ENCODE measurements at places on chromosomes 4 and X.

DNA sequence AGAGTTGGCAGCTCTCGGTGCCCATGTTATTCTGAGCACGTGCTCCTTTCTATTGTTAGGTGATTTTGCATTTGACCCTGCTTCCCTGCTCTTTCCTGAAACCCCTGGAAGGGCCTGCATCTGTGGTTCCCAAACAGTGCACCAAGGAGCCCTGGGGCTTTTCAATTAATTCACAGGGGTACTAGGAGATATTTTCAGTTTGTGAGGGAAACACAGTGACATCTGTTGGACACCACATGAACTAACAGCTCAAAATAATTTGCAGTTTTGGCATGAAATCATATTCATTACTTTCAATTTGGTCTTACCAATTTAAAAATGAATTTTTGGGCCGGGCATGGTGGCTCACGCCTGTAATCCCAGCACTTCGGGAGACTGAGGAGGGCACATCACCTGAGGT lies 156.6 kb downstream of the GATB start:
- no peak for DNase-seq

DNA sequence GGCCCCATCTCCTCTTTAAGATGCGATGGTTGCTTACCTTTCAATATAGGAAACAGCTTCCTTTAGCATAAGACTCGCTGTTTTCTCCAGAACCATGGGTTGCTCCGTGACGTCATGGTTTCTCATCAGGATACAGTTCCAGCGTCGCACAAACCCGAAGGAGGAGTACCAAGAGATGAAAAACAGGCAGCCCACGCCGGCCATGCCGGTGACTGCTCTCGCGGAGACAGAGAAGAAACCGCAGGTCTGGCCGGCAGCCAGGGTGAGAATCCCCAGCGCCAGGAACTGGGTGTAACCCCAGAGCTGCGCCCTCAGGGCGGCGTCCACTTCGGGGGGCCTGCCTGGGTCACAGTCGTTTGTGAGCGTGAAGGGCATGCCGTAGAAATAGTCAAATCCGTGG lies 11.4 kb downstream of the ARSD start:
- no peak for DNase-seq

DNA sequence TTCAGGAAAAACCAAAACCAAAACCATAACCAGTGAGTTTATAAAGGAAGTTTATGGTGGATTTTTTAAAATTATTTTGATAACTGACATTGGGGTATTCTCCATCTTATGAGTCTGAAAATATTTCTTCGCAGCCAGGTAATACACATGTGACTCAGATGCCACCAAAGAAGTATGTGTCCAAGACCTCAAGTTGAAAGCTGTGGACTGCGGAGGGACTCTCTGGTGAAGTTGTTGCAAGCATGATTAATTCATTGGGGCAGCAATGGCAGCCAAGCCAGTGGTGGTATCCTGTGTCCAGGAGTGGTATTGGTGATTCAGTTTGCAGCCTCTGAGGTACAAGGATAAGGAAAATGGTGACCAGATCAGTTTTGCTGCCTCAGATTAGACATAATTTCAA lies 14.0 kb upstream of the ADH5 start:
- no peak for DNase-seq

DNA sequence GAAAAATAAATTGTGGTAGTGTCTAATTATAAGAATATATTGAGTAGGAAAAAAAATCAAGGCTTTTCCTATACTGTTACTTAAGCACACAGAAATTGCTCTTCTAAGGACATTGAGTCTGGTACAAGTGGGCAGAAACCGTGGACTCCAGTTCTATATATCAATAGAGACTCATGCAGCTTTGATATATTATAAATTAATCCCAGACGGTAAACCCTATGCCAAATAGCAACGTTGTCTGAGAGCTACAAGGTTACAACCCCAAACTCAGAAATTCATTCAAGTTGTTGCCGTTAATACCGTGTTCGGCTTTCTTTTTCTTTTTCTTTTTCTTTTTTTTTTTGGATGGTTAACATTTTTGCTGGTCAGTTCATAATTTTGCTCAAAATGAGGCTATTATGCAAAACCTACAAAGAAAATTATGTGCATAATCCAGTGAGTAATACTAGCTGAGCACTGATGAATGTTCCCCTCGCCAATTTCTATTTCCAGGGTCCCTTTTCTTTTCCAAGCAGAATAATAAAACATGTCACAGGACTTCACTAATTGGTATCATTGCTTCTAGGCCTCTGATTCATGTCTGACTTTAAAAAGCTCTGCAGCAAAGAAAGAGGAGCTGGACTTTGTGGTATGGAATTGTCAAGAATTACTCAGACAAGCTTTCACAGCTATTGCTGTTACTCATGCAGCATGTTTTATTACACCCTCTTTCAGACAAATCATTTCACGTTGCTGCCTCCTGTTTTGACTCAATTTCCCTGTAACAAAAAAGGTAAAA lies 737.7 kb downstream of the NLGN4X start:
- no peak for DNase-seq

DNA sequence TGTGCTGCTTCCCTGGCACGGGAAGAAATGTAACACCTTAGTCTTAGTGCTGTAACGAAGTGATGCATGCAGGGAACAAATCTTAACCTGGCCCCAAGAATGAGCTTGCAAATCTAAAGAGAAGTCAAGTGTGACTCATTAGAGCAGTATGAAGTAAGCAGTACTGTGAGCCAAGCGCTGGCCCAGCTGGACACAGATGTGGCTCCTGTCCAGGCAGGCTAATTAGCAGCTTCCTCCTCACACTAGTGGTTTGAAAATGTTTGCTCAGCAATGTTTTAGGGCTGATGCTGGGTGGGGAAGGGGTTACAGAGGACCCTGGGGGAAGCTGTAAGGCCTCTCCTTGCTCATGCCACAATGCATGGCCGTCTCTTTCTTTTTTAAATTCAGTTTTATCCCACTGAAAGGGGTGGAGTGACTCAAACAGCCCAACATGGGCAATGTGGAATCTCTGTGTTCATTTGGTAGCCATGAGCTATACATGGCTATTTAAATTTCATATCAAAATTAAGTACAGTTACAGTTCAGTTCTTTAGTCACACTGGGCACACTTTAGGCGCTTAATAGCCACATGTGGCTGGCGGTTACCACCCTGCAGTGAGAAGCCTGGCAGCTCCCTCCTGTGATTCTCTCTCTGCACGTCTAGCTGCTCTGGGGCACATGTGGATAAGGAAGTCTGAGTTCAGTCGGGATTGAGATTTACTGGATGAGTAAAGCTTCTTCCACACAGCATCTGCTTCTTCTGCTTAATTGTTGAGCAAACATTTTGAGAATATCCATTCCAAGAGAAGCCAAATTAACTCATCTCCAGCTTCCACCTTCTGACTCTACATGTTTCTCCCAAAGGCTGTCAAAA lies 48.8 kb downstream of the MAP7D2 start:
- no peak for DNase-seq

GRCh38 chr4:24209906-24210305 lies 320.1 kb upstream of the PPARGC1A start:
- DNase-seq: no peak

- no peak for DNase-seq
Measured at GRCh38 chr4:128359422-128359821, 71.8 kb upstream of the PGRMC2 start.

GRCh38 chr4:184536065-184536880 lies 61.9 kb upstream of the IRF2 start:
- no peak for DNase-seq

DNA sequence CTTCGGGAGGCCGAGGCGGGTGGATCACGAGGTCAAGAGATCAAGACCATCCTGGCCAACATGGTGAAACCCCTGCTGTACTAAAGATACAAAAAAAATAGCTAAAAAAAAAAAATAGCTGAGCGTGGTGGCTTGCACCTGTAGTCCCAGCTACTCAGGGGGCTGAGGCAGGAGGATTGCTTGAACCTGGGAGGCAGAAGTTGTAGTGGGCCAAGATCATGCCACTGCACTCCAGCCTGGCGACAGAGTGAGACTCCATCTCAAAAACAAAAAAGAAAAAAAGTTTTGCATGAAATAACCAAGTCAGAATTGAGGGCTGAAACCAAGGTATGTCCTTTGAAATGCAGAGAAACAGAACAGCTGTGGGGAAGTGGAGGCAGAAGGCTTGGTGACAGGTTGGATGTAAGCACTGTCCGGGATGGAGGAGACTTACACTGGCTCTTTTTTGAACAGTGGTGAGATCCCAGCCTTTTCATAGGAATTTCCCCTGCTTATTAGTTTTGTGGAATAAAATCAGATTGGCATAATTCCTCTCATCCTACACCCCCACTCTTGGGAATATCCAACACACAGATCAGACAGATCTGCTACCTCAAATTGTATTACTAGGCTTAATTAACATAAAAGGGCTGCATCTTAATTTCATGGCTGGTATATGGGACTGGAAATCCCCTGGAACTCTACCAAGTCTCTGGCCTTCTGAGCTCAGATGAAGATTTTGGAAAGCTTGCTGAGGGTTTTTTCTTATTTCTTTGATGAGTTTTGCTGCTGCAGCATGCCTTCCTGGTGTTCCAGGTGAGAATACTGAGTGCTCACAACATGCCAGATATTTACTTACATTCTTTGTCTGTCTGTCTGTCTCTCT lies 18.8 kb upstream of the C4orf36 start:
- no peak for DNase-seq

GRCh38 chr4:156496797-156497196 lies 474.8 kb downstream of the PDGFC start:
- no peak for DNase-seq

- no peak for DNase-seq
Measured at GRCh38 chrX:39519030-39519488, 578.7 kb downstream of the BCOR start.

DNA sequence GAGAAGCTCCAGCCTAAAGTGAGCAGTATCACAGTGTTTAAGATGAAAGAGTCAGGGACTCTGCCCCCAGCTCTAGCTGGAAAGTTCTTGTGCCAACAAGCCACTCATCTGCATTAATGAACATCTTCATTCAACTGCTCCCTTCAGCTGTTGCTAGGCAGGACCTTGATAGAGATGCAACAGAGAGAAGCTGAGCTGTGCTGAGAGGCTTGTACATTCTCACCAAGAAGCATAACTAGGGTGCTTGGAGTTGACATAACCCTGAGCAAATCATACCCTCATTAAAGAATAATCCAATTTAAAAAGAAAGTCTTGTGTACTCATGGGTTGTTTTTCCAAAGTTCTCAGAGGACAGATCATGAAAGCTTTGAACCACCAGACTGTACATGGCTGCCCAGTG lies 63.2 kb downstream of the ATXN3L start:
- DNase-seq: no peak

DNA sequence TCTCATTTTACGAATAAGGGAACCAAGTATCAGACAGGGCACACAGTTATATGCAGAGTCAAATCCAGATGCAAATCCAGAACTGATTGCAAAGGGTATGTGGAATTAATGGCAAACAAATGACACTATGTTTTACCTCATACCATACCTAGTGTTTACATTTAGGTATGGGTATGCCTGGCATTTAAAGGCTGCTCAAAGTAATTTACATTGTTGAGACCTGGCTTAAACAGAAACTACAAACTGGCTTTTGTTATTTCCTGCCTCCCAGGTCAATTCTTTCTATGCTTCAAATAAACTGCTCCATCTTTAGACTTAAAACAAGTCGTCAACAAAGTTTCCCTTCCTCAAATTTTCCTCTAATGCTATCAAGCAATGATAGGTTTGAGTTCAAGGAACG lies 33.7 kb downstream of the ANKRD17 start:
- DNase-seq: no peak

DNA sequence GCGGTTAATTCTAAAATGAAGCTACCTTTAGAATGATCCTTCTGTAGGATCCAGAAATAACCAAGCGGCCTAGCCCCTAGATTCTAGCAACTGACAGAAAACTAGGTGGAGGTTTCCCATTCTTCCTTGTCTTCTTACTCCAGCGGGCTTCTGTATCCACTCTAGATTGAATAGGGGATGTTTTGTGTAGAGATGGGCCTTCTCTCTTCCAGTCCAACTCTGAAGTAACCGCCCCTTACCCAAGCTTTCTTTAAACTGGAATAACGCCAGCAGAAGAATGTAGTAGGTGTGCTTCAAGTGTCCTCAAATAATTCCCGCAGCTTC lies 386 bp upstream of the TMEM184C start:
- no peak for DNase-seq

GRCh38 chrX:37541991-37542390 lies 29.5 kb upstream of the LANCL3 start:
- no peak for DNase-seq

- no peak for DNase-seq
Measured at GRCh38 chr4:19010761-19011160, 989.2 kb upstream of the LCORL start.

GRCh38 chrX:56800801-56801200 lies 71.8 kb downstream of the NBDY start:
- DNase-seq: no peak

DNA sequence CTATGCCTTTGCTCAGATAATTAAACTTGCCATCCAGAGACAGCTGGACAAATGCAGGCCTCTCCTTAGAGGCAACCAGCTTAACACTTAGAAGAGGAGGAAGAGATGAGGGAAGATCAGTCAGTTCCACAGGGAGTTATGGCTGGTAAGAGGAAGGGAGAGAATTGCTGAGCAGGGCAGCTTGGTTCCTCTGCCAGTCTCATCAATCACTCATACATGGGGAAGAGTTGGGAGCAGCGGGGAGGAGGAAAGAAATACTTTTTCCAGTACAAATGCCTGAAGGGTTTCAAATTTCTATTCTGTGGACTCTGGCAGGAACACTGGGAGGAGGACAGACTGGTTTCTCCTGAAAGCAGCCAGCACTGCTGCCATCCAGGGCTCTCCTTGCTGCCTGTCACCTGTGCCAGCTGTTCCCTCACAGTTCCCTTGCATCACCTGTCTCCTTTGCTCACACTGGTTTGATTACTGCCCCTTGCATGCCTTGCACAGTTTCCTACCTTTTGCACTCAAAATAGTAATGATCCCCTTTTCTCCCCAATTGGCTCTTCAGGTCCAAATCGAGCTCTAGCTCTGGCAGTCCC lies 59.5 kb downstream of the PGRMC2 start:
- no peak for DNase-seq

DNA sequence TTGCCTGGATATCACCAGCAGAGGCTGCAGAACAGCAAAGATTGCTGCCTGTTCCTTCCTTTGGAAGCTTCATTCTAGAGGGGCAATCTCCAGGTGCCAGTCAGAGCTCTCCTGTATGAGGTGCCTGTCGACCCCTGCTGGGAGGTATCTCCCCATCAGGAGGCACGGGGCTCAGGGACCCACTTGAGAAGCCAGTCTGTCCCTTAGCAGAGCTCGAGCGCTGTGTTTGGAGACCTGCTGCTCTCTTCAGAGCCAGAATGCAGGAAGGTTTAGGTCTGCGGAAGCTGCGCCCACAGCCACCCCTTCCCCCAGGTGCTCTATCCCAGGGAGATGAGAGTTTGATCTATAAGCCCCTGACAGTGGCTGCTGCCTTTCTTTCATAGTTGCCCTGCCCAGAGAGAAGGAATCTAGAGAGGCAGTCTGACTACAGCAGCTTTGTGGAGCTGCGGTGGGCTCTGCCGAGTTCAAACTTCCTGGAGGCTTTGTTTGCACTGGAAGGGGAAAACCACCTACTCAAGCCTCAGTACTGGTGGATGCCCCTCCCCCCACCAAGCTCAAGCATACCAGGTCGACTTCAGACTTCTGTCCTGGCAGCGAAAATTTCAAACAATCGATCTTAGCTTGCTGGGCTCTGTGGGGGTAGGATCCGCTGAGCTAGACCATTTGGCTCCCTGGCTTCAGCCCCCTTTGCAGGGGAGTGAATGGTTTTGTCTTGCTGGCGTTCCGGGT lies 57.9 kb downstream of the DKK2 start:
- no peak for DNase-seq

- DNase-seq: no peak
Measured at GRCh38 chrX:108028854-108029253, 16.0 kb upstream of the VSIG1 start.
